Osteoblast (primary cell): ENCODE measurements at places on chromosomes 4 and X. TPM values are rescaled to one million over a fixed set of nuclear protein-coding genes. Genes with fewer than 3 reads are reported as not detected.

The PGAM4 gene
- total RNA-seq, result not detected in 2 replicates

The IL2RG gene
- not detected in 2 replicates for total RNA-seq

The SCML1 gene
- total RNA-seq, result 12.3 and 12.7 TPM in 2 replicates

The TMSB4X gene
- 5,120 and 5,652 TPM in 2 replicates for total RNA-seq

- no peak overlapping the region for H3K27ac ChIP-seq
- no peaks in the 10 kb centered on the region for H3K27me3 ChIP-seq
- H3K4me3 ChIP-seq, result no peak overlapping the region
- H3K36me3 ChIP-seq, result no peaks in the 10 kb centered on the region
Observed at GRCh38 chr4:16579866-16580265, 318.6 kb downstream of the LDB2 start.

- H3K27ac ChIP-seq, result peak overlapping the region; percentile 72
- no peaks in the 10 kb centered on the region for H3K36me3 ChIP-seq
- peaks cover 18% of the 10 kb centered on the region for H3K4me1 ChIP-seq
- H3K27me3 ChIP-seq, result no peaks in the 10 kb centered on the region
Observed at GRCh38 chr4:38752941-38753806, 29.6 kb downstream of the TLR10 start.

The GYPB gene
- total RNA-seq, result not detected in 2 replicates

The PLXNB3 gene
- 2.7 and 4.3 TPM in 2 replicates for total RNA-seq

The RGN gene
- total RNA-seq, result 2.5 and 4.4 TPM in 2 replicates

The MAGEA4 gene
- not detected in 2 replicates for total RNA-seq
